ENCODE measurements at places on chromosomes 12 and 14. TPM values are rescaled to one million over a fixed set of nuclear protein-coding genes. Genes with fewer than 3 reads are reported as not detected.

Gene MDGA2
- 0.24 TPM for total RNA-seq

GRCh38 chr14:103707329-103708263, 7.7 kb downstream of the XRCC3 start:
- peaks cover 48% of the 10 kb centered on the region for H3K36me3 ChIP-seq
- no peak for DNase-seq
- peaks cover 44% of the 10 kb centered on the region for H3K4me1 ChIP-seq
- H3K27ac ChIP-seq: no peak overlapping the region
- H3K27me3 ChIP-seq: no peaks in the 10 kb centered on the region

DNA sequence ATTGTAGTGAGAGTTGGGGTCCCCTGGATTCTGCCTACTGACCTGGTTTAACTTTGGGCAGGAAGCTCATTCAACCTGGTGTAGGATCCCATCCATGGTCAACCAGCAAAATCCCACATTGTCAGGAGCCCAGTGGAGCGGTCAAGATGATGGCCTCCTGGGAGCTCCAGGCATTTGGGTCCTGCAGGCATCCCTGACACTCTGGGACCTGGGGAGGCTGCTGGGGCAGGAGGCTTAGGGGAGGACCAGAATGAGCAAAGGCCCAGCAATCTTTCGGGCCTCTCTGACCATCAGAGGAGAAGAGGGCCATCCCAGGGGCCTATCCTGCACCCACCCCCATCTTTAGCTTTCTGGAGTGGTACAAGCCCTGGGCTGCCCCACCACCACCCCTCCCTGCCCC, 104.0 kb downstream of the PRMT8 start:
- H3K4me1 ChIP-seq: no peaks in the 10 kb centered on the region
- H3K27me3 ChIP-seq: no peaks in the 10 kb centered on the region
- no peak for DNase-seq
- H3K36me3 ChIP-seq: no peaks in the 10 kb centered on the region

GRCh38 chr14:50944647-50945413, 547 bp upstream of the PYGL start:
- H3K36me3 ChIP-seq: no peaks in the 10 kb centered on the region
- H3K27ac ChIP-seq: peak overlapping the region; percentile 88
- H3K4me3 ChIP-seq: peak overlapping the region; percentile 74
- H3K27me3 ChIP-seq: no peaks in the 10 kb centered on the region
- no peaks in the 10 kb centered on the region for H3K4me1 ChIP-seq
- DNase-seq: peak; percentile 72

GRCh38 chr12:95962222-95962621, 19.1 kb downstream of the AMDHD1 start:
- no peaks in the 10 kb centered on the region for H3K36me3 ChIP-seq
- DNase-seq: no peak
- H3K27me3 ChIP-seq: no peaks in the 10 kb centered on the region
- no peak overlapping the region for H3K4me3 ChIP-seq
